CMK (cell line): ENCODE measurements at places on chromosomes 11 and 22.

DNA sequence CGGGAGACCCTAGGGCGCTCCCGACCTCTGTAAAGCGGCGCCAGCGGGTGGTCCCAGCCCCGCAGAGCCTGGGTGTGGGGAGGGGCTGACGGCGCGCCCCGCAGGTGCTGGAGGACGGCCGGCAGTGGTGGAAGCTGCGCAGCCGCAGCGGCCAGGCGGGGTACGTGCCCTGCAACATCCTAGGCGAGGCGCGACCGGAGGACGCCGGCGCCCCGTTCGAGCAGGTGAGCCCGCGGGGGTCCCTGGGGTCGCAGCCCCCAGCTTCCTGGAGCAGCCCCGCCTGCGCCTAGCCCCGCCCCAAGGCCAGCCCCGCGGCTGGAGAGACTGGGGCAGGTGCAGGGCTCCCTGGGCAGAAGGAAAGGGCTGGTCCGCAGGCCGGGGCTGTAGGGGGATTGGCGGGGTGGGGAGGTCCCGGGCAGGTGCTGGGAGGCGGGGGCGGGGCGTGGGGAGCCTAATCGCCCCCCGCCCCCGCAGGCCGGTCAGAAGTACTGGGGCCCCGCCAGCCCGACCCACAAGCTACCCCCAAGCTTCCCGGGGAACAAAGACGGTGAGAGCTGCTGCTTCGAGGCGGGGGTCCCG is 19.7 kb downstream of the EPS8L2 start:
- DNase-seq, result no peak

DNA sequence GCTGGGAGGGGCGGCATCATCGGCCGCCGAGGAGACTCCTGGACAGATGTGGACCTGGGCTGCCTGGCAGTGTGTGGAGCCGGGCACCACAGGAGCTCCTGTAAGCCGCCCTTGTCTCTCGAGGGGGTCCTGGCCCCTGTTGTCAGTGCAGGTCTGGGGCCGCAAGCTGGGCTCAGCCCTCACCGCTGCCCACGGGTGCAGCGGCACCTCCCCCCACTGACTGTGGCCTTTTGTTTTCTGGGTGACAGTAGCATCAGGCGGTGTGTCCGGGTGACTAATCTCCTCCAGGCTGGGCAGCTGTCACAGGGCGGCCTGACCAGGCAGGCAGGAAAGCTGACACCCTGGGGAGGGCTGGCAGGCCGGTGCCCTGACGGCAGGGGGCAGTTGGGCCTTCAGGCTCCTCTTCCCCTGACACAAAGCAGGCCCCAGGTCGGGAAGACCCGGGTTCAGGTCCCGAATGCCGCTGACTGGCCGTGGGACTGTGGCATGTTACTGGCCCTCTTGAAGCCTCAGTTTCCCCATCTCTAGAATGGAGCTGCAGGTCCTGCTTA is 16.3 kb downstream of the DGKZ start:
- DNase-seq, result no peak

- no peak for DNase-seq
These were observed 97.1 kb upstream of the ZC3H12C start for GRCh38 chr11:109996060-109996459.

DNA sequence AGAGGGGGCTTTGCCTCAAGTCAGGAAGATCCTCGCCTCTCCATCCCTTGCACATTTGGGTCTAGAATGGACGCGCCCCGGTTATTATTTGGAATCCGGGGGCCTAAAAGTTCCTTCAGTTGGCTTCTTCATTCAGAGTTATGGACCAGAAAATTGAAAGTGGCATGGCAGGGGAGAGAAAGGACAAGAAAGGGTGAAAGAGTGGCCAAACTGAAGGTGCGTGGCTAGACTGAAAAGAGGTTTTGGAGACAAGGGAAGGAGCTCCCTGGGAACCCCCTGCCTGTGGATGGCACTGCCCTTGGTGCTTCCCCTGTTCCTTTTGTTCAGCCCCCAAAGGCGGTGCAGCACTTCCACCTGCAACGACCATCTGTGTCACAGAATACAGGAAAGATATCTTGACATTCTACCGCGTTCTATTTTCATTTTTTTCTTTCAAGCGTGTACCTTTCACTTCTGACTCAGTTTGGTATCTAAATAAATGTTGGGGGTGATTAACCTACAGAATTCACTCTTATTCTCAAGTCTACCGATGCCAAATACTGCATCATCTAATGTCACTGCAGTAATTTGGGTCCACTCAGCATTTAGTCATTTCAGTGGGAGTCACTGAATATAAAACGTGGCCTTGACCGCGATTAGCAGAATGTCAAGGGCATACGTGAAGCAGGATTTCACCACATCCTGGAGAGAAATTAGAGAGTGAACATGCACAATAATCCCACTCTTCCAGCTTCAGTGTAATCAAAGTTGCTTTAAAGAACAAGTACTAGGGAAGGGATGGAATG is 88.1 kb upstream of the ARHGAP32 start:
- no peak for DNase-seq

DNA sequence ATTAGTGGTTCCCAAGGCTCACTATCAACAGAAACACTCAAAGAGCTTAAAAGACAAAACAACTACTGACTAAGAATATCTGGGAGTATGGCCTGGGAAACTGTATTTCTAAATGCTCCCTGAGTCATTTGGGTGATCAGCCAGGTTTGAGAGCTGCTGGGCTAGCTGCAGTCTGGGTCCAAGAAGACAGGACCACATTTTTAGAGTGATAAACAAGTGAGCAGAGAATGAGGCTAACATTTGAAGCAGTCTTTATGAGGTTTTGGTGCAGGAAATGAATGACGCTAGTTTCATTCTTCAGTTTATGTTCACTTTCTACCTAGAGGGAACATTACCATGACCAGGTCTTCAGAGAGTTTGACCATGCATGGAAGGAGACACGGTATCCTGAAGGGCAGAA is 97.7 kb downstream of the TEAD1 start:
- no peak for DNase-seq

DNA sequence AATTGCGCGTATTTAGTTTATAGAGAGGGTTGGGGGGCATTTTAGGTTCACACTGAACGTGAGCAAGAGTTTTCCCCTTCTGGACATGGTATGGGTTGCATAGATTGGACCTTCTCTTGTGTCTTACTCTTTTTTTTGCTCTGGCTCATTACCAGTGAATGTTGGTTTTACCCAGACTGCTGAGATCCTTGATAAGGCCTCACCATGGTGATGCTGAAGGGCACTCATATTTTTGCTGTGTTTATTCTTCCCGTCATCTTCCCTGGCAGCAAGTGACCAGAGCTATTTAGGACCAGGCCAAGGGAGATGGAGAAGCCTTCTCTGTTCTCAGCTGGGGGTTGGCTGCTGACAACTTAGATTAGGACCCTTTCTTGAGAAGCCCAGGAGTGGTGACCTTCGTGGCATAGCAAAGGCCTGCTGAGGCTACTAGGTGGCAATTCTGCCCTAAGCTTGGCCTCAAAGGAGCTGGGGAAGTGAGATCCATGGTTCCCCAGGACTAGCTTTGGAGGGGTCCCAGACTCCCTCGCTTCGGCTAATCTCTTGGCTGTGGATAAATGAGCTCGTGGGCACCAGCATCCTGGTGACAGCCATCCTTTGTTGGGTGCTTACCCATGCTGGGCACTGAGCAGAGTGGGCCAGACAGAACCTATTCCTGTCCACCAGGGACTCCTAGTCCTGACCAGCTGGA is 47.3 kb downstream of the GRIK4 start:
- DNase-seq, result no peak

DNA sequence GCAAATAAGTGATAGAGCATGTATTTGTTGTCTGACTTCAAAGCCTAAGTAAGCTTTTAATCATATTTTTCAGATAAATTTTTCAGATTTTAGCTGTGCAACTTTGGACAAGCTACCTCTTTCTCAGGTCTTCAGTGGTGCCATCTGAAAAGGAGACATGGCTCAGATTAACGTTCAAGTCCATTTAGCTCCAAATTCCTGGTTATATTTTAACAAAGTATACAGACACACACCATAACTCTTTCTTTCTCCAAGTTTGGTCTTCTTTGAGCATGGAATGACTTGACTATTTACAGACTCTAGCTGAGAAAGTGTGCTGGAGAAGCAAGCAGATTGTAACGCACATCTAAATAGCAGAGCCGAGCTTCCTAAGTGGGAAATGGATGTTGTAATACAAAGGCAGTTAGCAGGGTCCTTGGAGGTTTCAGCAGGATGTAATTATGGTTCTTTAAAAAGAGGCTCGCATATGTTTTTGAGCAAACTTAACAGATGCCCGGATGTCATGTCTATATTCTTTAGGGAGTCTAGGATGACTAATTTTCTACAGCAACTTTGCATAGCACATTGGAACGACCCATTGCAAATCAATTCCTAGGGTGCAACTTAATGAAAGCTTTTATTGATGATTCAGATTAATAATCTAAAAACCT is 128.1 kb upstream of the E2F8 start:
- DNase-seq, result no peak

- no peak for DNase-seq
These were observed 18.2 kb downstream of the ADM start for GRCh38 chr11:10322830-10323792.

DNA sequence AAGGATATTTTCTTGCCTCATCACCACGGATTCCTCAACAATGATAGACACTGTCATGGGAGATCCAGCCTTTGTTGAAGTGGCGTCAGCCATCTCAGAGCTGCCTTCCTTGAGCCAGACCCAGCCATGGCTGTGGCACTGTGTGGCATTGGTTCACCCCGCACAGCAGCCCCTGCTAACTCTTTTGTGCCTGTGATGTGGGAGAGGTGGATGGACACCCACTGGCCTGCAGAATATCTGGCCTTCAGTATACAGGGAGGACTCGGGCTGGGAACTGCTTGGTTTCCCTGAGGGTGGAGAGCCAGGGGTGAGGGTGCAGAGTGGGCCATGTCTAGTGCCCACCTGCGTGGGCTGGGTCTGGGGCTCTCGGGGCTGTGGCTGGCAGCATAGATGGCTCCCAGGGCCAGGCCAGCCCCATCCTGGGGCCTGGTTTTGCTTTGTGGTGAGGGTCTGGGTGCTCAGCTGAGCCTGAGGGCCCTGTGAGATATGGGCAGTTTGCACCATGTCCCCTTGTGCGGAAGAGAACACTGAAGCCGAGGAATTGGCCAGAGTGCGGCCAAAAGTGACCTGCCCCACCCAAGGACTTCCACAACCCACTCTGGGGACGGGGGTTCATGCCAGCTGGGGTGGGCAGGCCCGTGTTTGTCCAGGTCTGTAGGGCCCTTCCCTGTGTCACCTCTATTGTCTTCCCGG is 6.1 kb downstream of the CLDN5 start:
- DNase-seq, result no peak

- no peak for DNase-seq
These were observed 17.2 kb downstream of the CBX7 start for GRCh38 chr22:39135092-39135896.

- DNase-seq, result no peak
These were observed 24.9 kb downstream of the ART5 start for GRCh38 chr11:3616721-3617460.

GRCh38 chr11:59184691-59185339 is 12.9 kb downstream of the DTX4 start:
- no peak for DNase-seq

DNA sequence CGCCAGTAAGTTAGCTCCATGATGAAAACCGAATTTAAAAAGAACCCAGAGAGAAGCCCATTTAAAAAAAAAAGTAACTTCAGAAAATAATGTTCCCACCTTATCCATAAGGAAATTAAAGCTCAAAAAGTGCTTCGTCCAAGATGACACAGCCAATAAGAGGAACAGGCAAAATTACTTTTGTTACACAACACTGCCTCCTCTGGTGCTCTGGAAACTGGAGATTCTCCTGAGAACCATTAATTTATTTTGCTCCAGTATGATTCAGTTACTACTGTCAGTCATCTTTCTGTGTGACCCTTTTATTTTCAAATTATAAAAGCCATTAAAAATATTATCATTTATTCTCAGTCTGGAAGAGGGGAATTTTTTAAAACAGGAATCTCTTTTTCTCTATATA is 2.0 kb downstream of the IFT27 start:
- DNase-seq, result no peak

- no peak for DNase-seq
These were observed 5.3 kb upstream of the OR52M1 start for GRCh38 chr11:4539603-4540219.

DNA sequence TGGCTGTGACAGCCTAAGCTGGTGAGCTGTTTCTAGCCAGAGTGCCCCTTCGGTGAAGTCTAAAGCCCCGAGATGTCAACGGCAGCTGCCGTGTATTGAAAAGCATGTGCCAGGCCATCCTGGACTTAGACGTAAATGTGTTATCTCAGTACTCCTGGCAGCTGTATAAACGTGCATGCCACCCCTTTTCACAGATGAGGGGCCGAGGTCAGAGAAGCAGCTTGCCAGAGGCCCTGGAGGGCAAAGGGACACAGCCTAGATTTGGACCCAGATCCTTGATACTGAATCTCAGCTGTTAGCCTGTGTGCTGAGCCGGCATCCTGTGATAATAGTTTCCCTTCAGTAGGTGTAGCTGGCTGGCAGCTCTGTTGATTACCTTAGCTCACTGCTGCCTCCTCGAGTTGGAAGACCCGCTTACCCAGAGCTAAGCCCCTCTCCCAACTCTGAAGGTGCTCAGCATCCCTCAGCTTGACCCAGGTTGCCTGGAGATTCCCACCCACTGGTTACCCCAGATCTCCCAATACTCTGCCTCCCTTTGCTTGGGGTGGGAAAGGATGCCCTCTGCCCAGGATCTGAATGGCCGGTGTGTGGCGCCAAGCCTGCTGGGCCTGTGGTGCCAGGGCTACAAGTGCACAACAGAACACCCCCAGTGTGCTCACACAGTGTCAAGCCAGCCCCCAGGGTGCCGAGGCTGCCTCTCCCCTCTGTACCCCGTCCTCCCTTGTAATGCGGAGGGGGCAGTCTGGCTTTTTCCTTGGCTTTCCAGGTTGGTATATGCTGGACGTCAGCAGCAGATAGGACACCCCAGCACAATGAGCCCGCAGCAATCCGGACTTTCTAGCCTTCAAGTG is 59.8 kb upstream of the WNT7B start:
- DNase-seq, result no peak

DNA sequence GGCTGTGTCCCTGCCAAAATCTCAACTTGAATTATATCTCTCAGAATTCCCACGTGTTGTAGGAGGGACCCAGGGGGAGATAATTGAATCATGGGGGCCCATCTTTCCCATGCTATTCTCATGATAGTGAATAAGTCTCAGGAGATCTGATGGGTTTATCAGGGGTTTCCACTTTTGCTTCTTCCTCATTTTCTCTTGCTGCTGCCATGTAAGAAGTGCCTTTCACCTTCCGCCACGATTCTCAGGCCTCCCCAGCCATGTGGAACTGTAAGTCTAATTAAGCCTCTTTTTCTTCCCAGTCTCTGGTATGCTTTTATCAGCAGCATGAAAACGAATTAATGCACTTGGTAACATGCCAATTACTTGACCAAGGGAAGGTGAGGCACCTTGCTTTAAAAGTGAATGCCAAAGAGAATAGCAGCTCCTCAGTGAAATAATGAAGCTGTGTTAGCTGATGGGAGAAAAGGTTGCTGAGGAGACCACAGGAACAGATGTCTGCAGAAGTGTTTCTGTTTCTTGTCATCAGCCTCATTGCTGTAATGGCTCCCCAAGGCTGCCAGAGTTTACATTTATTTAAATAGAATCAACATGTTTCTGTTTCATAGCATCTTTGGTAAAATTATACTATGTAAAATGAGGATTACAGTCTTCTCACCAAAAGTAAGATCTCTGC is 89.0 kb upstream of the CD44 start:
- DNase-seq, result no peak

GRCh38 chr11:79739591-79739990 is 298.8 kb upstream of the TENM4 start:
- no peak for DNase-seq

GRCh38 chr22:24161909-24162308 is 19.4 kb upstream of the SUSD2 start:
- DNase-seq, result no peak
